ENCODE measurements at places on chromosomes 13 and 19.

DNA sequence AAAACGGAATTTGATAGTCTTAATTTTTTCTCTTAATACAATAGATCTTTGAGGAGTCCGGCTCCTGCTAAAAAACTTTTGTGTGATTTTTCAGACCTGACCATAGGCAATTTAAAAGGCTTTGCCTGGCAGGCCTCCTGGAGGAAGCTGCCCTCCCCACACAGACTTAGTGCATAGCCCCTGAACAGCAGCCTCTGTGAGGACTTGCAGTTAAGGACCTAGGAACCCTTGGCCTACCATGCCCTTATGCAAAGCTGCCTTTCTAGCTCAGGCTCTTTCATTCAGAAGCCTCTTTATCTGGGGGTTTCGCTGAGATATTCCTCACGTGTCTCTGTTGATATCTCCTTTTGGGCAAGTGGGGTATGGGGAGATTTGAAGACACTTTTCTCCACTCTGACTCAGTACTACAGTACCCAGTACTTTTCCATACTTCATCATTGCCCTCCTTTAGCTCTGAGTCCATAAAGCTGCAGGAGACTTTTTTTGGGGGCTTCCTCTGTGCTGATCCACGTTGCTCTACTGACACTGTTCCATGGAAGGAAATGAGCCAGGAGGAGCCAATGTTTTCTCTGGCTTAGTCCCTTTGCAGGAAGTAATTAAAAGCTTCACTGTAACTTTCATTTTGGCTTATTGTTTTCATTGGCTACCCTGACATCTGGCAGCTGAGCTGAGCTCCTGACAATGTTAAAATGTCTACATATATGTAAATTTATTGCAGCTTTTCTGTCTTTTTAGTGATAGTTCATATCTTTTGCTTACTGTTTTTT, 283.1 kb downstream of the TDRD3 start:
- no peak for DNase-seq

- DNase-seq: peak; percentile 65
Observed at GRCh38 chr19:19866611-19867248, 1.0 kb downstream of the ZNF253 start.

- no peak for DNase-seq
Observed at GRCh38 chr13:34623331-34623730, 318.7 kb upstream of the NBEA start.

- no peak for DNase-seq
Observed at GRCh38 chr19:15506074-15506571, 2.2 kb upstream of the CYP4F22 start.

DNA sequence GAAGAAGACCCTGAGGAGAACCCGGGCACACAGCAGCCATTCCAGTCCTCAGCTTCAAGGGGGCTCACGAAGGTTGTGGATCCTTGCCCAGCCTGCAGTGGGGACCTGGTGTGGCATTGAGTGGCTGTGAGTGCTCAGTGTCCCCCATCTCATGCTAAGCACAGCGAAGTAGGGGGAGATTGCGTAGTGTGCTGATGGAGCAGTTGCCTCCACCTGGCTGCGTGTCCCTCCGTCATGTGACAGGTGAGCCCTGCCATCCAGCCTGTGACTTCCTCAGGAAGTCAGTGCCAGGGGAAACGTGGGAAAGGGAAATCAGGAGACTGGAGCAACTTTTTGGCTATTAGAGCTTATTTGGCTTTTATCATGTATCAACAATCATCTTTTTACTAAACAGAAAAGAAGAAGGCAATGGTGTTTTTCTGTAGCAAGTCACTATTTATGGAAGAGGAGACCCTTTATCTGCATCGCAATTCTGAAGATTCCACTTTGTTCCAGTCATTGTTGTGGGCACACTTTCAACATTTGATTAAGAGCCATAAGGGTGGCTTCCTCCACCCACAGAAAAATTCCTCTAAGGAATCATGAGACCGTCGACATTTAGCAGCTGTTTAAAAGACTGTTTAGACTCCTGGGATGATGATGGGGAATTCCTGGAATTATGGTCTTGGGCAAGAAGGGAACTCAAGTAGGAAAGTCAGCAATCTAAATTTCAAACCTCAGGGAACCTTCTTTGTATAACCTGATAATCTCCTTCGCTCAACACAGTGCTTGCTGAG, 126.8 kb upstream of the SPATA13 start:
- no peak for DNase-seq

DNA sequence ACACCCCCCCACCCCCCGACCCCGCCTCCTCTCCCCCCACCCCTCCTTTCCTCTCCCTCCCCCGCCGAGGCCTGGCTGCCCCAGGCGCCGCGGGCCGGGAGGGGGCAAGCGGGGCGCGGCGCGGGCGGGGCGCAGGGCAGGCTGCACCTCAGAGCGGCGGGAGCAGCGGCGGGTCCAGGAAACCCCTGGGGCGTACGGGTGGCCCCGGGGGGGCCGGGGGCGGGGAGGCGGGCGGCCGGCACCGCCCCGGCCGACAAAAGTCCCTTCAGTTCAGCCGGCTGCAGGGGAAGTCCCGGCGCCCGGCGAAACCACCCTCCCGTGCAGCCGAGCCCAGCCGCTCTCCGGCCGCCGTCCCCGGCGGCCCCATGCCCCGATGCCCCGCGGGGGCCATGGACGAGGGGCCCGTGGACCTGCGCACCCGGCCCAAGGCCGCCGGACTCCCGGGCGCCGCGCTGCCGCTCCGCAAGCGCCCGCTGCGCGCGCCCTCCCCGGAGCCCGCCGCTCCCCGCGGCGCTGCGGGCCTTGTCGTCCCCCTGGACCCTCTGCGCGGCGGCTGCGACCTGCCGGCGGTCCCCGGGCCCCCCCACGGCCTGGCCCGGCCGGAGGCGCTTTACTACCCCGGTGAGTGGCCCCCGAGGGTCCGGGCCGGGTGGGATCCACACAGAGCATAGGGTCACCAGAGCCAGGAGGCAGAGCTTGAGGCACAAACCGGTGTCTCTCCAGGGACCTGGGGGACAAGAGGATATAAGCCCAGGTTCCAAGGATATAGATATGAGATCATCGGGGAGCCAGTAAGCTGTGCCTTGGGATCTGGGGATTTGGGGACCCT, at the start of gene BCL3:
Gene BCL3 (plus strand): TSS at position 283 of the 829 bp plus-strand sequence. CDS start 83 bp downstream, at position 366.
- peak; percentile 93 for DNase-seq

GRCh38 chr19:51292971-51293370, 18.5 kb upstream of the IGLON5 start:
- no peak for DNase-seq

DNA sequence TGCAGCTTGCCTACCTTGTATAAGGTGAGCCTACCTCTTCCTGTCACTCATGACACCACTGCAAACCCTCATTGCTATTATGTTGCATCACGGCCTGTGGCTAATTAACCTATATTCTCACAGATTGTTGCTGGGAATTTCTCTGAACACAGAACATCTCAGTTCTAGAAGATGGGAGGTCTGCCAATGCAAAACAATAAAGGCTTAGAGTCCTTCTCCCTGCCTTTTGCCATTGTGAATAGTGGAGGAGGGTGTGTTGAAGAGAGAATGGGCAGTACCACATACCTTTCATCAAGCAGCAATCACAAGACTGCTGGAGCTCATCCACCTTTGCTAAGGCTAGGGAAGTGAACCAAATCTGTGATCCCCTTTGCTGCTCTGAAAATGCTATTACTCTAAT, 34.4 kb downstream of the WDFY2 start:
- no peak for DNase-seq

GRCh38 chr19:30227012-30227621, 145.1 kb upstream of the ZNF536 start:
- no peak for DNase-seq

GRCh38 chr19:43997631-43998290, 5.0 kb upstream of the ZNF230 start:
- DNase-seq: no peak

- DNase-seq: no peak
Observed at GRCh38 chr19:47523473-47523872, 8.6 kb upstream of the NAPA start.

- DNase-seq: no peak
Observed at GRCh38 chr13:110302997-110303396, 4.0 kb downstream of the COL4A1 start.

DNA sequence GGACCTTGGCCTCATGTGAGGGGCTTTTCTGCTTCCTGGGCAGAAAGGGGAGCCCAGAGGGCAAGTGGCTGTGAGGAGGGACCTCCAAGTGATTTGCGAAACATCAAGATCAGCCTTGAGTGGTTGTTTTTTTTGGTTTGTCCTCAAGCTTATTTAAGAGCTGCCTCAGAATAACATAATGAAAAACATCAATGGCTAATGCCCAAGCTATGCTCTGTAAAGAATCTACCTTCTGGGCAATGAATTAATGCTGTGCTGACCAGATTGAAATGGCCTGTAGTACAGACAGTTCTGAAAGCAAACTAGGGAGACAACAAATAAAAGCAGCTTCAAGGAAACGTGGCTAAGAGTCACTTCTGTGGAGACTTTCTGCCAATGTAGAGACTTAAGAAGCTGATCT, 8.3 kb downstream of the TMEM255B start:
- no peak for DNase-seq

- peak; percentile 77 for DNase-seq
Observed at GRCh38 chr19:8654591-8655339, 24.3 kb downstream of the NFILZ start.

GRCh38 chr13:110683203-110683883, 22.6 kb downstream of the CARS2 start:
- no peak for DNase-seq

DNA sequence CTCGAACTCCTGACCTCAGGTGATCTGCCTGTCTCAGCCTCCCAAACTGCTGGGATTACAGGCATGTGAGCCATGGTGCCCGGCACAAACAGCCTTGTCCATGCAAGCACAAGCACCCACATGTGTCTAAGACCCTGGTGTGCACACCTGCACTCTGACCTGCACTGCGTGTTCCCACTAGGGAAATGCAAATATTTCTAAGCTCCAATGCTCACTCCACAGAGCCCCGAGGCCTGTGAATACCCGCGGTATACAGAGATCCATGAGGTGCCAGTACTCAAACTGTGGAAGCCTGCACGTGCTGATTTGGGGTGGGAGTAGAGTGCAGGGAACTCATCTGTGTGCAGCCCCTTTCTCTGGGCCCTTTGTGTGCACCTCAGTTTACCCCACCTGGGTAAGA, 14.7 kb downstream of the GADD45B start:
- no peak for DNase-seq

GRCh38 chr19:19737559-19738332, 4.8 kb upstream of the ZNF14 start:
- no peak for DNase-seq

DNA sequence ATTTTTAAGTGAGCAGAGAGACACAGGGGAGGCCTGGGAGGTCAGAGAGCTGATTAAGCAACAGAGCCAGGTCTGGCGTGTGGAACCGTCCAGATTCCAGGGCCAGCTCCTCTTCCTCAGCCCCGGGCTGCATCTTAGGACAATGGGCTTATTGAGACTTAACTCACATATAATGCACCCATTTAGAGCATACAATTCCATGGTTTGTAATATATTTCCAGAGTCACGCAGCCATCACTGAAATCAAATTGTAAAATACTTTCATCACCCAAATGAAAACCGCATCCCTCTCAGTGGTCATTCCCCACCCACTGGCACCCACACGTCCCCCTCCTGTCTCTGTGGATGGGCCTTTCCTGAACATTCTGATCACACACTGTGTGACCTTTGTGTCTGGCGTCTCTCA, 2.1 kb upstream of the HMG20B start:
- no peak for DNase-seq

DNA sequence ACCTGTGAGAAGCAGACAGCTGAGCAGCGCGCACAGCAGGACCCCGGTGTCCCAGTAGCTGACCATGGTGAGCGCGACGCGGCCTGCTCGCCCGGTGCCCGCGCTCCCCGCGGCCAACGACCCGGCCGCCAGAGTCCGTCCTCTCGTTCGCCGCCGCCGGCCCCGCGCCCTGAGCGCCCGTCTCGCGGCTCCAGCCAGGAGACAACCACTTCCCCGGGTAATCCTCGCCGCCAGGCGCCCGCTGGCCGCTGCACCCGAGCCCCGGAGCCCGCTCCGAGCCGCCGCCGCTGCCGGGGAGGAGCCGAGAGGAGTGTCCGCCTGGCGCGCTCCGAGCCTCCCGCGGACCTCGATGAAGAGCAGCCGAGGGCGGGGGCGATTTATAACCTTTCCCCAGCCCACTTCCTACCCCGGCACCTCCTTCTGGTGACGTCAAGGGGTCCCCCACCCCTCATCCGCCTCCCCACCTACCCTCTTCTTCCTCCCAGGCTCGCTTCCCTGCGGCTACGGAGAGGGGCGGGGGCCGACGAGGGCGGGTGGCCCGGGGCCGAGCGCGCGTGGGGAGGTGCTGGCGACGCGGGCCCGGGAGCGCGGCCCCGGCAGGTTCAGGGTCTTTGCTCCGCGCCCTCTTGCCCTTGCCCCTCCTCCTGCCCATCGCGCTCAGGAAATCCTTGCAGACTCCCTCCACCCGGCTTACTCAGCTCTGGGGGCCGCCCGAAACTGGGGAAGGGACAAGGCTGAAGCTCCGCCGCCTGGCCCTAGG, at the start of gene FLT1:
Gene FLT1 (minus strand): TSS at position 351 of the 760 bp plus-strand sequence. CDS start 285 bp downstream, at position 66.
- DNase-seq: no peak

GRCh38 chr13:45787346-45787745, 64.2 kb downstream of the SIAH3 start:
- no peak for DNase-seq

GRCh38 chr13:110232756-110233155, 74.2 kb downstream of the COL4A1 start:
- DNase-seq: no peak

- DNase-seq: no peak
Observed at GRCh38 chr19:10335352-10335985, 2.1 kb upstream of the RAVER1 start.

DNA sequence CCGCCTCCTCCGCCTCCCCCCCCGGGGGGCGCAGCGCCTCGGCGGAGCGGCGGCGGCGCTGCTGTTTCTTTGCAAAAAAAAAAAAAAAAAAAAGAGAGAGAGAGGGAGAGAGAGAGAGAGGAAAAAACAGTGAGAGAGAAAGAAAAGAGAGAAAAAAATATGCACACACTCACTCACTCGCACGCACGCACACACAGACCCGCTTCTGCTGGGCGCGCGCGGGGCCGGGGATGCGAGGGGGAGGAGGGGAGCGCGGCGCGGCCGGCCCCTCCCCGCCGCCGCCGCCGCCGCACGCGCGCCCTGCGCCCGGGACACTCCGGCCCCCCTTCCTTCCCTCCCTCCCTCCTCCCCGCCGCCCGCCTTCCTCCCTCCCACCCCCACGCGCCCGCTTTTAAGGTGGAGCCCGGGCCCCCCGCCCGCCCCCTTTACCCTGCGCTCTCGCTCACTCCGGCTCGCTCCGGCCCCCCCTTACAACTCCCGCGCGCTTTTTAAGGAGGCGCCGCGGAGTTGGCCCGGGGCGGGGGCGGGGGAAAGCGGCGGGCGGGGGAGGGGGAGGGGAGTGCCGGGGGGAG, at the start of gene SAMD1:
Gene SAMD1 (minus strand): TSS at position 243 of the 572 bp plus-strand sequence.
- peak; percentile 96 for DNase-seq

Data from GM20000 (cell line).